ENCODE measurements at places on chromosomes 1 and 21.

GRCh38 chr1:3262681-3263286 is 191.7 kb upstream of the ARHGEF16 start:
- no peak for DNase-seq

- no peak for DNase-seq
Measured at GRCh38 chr1:21793104-21793503, 10.2 kb upstream of the USP48 start.

- DNase-seq, result no peak
Measured at GRCh38 chr1:244662599-244662998, 9.7 kb downstream of the DESI2 start.

DNA sequence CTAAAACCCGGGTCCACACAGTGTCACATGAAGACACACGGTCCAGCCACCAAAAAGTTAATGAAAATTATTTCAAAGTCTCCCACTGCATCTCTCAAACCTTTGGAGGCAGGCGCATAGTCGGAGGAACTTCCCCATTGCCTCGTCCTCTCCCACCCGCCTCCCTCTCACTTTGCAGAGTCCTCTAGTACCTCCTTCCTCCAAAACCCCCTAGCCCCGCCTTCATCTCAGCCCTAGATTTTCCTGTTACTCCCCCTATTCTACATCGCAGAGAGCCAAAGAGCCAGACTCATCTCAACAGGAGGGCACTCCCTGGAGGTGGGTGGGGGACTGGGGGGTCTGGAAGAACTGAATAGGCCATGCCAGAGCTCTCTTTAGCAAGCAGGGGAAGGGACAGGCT is 79.3 kb downstream of the DISP3 start:
- no peak for DNase-seq

GRCh38 chr1:53396573-53397268 is 62.5 kb upstream of the DMRTB1 start:
- no peak for DNase-seq

- DNase-seq, result no peak
Measured at GRCh38 chr21:42467140-42467983, 28.7 kb downstream of the RSPH1 start.

DNA sequence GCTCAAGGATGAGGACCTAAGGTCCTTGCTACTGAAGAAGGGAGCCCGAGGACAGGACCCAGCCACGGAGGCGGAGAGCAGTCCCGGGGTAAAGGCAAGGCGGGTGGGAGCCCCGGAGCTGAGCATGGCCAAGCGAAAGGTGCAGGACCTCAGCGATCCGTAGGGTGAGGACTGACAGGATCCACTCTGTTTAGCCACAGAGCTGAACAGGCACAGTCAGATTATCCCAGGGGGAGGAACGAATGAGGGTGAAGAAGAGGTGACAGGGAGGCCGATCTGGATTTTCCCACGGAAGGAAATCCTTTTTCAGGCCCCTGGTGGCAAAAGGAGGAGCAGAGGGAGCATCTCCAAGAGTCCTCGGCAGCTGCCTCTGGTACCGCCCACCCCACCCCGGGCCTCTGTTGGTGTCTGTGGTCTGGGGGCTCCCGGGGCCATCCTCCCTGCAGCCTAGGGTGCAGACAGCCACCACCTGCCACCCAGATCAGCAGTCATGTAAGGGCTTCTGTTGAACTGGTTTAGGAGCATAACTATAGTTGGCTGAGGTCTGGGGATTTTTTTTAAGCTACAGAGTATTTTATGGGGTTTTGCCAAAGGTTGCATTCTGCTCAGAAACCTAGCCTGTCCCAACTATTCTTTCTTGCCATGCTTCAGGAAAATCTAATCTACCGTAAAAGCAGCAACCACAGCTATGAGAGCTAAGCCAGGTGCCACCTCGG is 32.3 kb upstream of the LBR start:
- no peak for DNase-seq

- DNase-seq, result no peak
Measured at GRCh38 chr21:28932717-28933116, 60.0 kb downstream of the LTN1 start.

DNA sequence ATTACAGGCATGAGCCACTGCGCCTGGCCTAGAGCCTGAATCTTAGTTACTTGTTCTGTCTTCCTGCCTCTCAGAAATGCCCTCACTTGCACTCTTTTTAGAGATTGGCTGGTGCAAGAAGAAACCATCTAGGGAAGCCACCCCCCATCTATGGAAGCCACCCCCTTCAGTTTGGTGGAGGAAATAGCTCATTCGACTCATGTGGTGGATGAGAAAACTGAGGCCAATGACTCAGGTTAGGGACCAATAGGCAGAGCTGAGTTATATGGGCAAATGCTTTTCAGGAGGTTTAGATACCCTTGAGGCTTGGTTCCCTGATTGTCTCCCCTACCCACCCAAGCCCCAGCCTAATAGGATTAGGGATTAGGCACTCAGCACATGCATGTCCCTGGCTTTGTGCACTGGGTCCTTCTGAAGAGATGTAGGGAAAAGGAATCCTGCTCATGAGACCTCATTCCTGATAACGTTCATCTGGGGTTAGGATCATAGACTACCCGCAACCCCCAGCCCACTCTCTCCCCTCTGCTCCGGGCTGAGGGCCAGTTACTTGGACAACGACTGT is 77.1 kb downstream of the PAX7 start:
- DNase-seq, result no peak

GRCh38 chr21:31198575-31198974 is 145.5 kb downstream of the TIAM1 start:
- no peak for DNase-seq

DNA sequence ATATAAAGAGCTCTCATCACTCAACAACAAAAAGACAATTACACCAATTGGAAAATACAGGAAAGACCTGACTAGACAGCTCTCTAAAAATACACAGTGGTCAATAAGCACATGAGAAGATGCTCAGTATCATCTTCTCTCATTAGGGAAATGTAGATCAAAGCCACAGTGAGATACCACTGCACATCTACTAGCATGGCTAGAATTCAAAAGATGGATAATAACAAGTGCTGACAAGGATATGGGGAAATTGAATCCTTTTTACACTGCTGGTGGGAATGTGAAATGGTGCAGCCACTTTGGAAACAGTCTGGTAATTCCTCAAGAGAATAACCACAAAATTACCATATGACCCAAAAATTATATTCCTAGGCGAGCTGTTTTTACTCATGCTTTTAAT is 9.4 kb downstream of the ACOT7 start:
- DNase-seq, result no peak

GRCh38 chr1:199817266-199817665 is 210.2 kb upstream of the NR5A2 start:
- DNase-seq, result no peak

GRCh38 chr1:42735477-42736105 is 4.4 kb downstream of the CLDN19 start:
- DNase-seq, result no peak

GRCh38 chr1:90798344-90798743 is 81.2 kb upstream of the BARHL2 start:
- DNase-seq, result no peak

- peak; percentile 85 for DNase-seq
Measured at GRCh38 chr1:110508028-110508940, 10.7 kb downstream of the KCNA10 start.

DNA sequence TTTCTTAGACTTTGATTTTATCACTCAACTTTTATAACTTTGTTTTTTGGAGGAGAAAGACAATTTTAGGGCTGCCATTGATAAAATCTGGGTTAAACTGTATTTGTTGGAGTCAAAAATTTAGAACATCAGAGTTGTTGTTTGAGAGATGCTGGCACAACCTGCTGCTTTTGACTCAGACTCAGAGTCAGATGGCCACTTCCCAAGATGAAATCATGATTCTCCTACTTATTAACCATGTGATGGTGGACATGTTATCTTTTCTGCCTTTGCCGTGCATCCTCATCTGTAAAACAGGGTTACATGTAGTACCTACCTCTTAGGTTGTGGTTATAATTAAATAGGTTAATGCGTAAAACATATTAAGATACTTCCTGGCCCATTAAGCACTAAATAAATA is 71.2 kb downstream of the PLA2G4A start:
- no peak for DNase-seq

GRCh38 chr1:230303069-230303468 is 123.1 kb downstream of the PGBD5 start:
- no peak for DNase-seq

DNA sequence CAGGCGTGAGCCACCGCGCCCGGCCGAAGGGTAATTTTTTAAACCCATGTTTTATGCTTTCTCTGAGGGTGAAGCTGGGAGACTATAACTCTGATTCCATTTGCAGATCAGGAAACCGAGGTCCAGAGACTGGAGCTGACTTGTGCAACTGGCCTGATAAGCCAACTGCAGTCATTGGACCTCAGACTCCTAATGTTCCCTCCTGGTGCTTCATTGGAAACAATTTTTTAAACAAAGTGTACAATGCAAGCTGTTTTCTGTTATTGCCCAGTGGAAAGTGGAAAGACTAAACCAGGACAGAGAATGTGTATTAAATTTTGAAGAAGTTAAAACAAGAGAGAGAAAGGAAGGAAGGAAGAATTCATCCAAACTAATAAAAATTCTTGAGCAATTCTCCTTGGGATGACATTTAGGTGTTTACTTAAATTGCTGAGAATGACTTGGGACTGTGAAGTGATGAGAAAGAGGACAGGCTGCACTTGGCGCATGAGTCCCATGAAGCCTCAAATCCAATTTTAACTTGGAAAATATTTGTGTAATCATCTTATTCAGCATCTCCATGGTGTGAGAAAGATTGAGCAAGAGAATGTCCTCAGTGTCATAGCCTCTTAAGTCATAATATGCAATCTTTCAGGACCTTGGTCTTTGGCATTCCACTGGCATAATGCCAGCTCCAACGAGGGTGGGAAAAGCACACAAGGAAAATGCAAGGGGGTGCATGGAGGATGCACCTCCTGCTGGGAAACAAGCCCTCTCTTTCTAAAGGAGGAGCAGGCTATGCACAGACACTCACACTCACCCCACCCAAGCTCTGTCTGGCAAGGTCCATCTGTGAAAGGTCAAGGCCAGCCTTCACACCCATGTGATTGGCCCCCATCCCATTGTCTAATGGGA is 342.0 kb downstream of the SIPA1L2 start:
- no peak for DNase-seq

DNA sequence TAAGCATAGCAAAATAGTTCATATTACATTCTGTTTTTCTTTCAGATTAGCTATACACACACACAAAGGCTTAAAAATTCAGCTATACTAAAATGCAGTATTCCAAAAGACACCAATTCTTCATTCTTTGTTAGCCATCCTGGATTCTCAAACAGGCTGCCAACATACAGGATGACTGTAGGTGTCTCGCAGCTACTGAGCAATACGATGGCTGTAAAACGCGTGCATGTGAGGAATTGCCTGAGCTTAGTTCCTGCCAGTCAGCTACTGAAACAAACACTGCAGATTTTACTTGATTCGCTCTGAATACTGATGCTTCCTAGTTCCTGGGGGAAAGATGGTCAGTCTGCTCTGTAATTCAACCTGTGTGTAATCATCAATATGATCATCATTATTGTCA is 24.7 kb upstream of the HMGN1 start:
- DNase-seq, result no peak

DNA sequence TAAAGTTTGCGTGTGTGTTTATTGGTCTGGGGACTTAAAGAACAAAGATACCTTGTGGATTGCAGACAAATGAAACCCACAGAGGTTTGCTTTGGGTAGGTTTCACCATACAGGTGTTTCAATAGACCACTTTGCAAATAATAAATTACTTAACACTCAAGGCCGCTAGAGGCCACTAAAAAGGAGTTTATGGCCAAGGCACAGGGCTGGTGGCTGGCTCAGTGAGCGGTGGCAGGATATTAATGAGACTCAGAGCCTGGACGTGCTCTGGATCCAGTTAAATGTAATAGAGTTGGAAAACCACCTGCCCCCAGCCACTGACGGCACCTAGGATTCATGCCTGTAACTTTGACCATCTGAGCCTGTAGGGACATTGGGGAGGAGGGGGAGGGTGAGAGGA is 44.5 kb downstream of the LRRC38 start:
- no peak for DNase-seq

DNA sequence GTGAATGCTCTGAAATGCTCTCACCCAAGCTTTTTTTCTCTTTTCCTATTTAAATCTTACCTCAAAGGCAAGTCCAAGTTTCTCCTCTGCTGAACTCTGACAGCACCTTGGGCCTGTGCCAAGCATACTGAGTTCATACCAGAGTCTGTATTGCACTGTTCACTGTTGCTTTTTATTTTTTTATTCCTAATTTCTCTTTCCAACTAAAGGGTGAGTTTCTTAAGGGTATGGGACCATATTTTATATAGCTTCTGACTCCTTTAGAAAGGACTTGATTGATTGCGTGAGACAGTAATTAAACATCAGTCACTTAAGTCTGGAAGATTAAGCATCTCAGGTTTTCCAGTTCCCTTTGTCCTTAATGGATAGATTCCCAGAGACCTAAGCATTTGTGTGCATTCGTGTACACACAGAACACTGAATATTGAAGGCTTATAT is 69.9 kb downstream of the CACHD1 start:
- peak; percentile 60 for DNase-seq

GRCh38 chr1:37472994-37473393 is 1.4 kb upstream of the ZC3H12A start:
- DNase-seq, result no peak

DNA sequence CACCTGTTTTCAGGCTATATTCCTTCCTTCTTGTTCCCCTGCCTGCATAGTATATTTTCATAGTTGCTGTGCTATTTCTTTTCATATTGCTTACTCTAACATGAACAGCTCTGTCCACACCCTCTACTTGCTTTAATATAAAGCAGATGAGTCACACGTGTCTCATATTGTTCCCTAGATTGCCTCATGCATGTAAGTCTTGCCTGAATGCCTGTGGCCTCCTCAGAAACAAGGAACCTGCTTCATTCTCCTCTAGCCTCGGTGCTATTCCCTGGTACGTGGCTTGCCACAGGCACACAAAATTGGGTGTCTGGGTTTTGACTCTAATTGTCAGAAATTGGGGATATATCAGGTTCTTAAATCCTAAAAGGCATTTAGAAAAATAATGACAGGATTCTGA is 16.5 kb upstream of the PKP1 start:
- DNase-seq, result no peak

GRCh38 chr1:221350091-221350490 is 391.8 kb downstream of the DUSP10 start:
- no peak for DNase-seq

DNA sequence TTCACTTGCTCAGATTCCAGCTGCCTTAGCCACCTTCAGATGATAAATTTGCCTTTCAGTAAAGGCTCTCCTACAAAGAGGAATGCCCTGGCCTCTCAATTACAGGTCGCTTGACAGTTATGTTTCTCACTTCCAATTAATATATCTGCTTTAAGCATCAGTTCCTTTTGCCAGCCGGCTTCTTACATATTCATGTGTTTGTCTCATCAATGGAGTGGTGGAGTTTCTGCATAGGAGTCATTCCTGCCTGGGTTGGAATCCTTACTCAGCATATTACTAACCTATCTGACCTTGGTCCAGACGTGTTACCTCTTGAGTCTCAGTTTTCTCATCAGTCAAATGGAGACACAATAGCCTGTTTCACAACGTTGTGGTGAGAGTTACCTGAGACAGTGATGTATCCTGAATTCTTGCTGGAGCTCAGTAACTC is 9.4 kb upstream of the SESN2 start:
- DNase-seq, result no peak

DNA sequence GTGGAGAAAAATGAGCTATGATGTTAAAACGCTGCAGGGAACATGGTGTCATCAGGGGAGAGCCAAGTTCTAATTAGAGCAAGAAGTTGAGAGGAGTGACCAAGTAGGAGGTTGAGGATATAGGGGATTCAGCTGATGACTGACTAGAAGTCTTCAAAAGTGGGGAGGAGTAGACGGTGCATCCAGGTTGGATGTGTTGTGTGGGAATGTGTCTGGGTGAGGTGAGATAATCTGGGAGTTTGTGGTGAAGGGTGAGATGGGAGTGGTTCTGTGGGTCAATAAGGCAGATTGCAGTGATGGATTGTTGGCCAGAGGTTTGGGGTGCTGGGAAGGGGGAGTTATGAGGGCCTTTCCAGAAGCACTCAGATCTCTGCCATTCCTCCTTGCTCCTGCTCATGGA is 72.0 kb upstream of the IRF2BP2 start:
- no peak for DNase-seq
